ENCODE measurements at places on chromosomes 7 and 10.

DNA sequence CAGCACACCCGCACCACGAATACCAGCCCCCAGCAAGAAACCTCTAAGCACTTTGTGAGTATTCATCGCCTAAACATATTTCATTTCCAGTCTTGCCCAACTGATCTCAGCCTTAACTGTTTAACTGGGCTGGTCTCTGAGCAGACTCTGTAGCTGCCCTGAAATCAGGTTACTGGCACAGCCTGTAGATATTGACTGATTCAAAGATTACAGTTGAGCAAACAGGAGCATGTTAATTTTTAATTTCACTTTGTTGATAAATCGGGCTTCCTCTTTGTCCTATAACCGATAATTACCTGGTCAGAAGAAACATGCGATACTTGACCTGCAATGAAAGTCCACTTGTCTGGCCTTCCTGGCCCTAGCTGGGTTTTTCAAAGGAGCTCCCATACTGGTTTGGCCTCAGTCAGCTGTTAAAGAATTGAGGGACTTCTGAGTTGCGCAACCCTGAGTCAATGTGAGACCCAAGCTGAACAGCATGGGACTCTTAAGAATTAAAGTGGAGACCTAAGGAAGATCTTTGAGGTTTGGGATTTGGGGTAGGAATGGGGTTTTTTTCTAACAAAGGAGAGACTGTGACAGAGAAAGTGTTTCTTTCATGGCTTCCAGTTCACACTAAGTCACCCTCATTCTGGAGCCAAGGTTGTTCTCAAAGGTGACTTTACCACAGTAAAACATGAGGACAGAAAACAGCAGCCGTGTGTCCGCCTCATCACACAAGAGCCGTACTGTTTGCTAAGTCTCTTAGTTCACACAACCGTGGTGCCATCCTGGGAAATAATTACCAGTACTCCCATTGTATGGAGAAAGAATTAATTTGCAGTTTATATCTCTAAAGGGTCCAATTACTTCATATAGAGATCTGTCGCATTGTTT, 75.9 kb downstream of the PPP1R3C start:
- DNase-seq: no peak

GRCh38 chr10:24209432-24209771, 464 bp downstream of the KIAA1217 start:
- no peak for DNase-seq

GRCh38 chr10:31148951-31149350, 117.3 kb upstream of the ZNF438 start:
- no peak for DNase-seq

- no peak for DNase-seq
Measured at GRCh38 chr7:106220307-106220706, 64.5 kb downstream of the NAMPT start.

DNA sequence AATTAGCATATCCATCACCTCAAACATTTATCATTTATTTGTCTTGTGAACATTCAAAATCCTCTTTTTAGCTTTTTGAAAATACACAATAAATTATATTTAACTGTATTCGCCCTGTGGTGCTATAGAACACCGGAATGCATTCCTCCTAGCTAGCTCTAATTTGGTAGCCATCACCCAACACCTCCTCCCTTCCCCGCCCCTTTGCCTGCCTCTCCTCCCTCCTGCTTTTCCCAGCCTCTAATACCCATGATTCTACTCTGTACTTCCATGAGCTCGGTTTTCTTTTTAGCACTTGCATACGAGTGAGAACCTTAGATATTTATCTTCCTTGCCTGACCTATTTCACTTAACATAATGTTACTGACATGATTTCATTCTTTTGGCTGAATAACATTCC, 80.1 kb downstream of the ANKRD26 start:
- DNase-seq: no peak

- no peak for DNase-seq
Measured at GRCh38 chr10:25758041-25758457, 176.0 kb upstream of the MYO3A start.

GRCh38 chr7:123060446-123060845, 64.9 kb upstream of the TAS2R16 start:
- DNase-seq: no peak

- DNase-seq: no peak
Measured at GRCh38 chr10:11057994-11058393, 40.3 kb downstream of the CELF2 start.

DNA sequence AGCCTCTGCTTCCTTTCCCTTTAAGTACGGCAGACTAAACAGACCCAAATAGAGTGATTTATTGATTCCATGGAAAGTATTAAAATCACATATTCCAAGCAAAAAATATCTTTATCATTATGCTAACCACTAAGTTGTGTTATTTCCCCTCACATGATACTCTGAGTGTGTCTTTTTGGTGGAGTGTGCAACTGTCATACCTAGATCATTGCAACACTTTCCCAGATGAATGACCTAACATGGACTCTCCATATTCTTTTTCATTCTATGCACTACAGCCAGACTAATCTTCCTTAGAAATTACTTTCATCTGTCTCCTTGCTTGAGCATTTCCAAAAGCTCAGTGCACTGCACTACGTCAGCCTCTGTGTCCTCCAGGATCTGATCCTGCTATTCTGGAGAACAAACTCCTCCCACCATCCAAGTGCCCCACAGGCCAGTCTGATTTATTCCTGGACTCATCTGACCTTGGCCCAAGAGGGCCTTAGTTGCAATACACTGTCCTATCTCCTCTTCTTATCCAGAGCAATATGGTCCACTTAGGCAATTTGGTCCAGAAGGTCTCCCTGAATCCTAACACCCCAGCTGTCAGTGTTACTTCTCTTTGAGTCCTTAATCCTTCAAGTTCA, 263.3 kb upstream of the KLF6 start:
- no peak for DNase-seq

- DNase-seq: no peak
Measured at GRCh38 chr7:105990727-105991453, 27.8 kb downstream of the CDHR3 start.

DNA sequence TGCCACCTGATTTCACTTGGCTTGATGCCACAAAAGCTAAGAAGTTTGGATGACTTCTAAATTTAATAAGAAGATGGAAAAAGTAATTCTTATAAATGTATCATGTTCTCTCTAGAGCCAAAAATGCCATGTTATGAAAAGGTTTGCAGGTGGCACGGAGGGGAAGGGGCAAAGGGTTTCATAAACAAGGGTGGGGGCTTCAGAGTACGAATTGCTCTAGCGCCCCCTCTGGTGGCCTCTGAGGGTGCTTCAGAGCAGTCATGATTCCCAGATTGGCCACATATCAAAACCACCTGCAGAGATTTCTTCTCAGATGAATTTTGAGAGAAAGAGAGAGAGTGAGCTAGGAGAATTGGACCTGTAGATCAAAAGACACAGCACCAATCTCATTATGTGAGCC, 208.6 kb upstream of the YAE1 start:
- no peak for DNase-seq

- no peak for DNase-seq
Measured at GRCh38 chr7:97971120-97971989, 18.6 kb downstream of the OCM2 start.

DNA sequence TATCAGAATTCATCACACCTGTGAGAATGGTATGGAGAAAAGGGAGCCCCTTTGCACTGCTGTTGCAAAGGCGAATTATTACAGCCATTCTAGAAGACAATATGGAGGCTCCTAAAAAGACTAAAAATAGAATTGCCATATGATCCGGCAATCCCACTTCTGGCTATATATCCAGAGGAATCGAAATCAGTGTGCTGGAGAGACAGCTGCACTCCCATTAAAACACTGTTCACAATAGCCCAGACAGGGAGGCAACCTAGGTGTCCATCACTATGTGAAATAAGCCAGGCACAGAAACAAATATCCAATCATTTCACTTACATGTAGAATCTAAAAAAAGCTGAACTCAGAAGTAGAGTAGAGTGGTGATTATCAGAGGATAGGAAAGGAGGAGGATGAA, 26.0 kb upstream of the GJD4 start:
- DNase-seq: no peak

- no peak for DNase-seq
Measured at GRCh38 chr7:114508086-114508485, 93.5 kb downstream of the FOXP2 start.

- DNase-seq: no peak
Measured at GRCh38 chr10:50219646-50220045, 31.7 kb downstream of the ASAH2 start.

DNA sequence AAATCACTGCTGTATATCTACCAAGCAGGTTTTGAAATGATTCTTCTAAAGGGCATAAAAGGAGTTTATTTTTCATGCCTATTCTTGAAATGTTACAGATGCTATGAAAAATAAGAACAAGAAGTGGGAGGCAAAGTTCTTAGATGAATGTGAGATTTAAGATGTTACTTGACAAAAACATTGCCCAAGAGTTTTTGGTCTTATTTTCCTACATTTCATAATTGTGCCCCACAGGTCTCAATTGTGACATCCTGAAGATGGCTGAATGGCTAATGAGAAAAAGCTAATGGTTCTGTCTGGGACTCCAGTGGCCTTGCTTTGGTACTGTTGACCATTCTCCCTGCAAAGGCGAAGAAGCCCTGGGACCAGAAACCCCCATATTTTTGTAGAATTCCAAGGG, 43.0 kb upstream of the IFRD1 start:
- DNase-seq: no peak

DNA sequence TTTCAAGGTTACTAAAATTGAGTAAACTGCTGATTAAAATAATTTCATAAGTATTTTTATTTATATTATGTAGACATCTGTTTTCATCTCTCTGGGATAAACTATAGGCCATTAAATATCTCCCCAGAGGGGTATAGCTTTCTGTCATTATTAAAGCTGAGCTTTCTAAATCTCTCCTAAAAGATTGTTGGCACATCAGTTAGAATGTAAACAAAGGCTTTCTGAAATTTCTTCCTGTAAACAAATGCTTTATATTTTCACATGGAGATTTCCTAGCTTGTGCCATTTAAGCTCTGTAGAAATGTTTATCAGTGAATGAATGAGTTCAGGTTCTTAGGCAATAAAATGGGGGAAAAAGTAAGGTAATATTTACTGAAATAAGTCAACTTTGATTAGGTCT, 35.7 kb downstream of the PPP1R9A start:
- DNase-seq: no peak

- no peak for DNase-seq
Measured at GRCh38 chr7:75798770-75799169, 14.8 kb downstream of the CCL24 start.

- no peak for DNase-seq
Measured at GRCh38 chr7:71601851-71602250, 469.9 kb downstream of the GALNT17 start.

GRCh38 chr10:73839276-73839966, 28.0 kb upstream of the NDST2 start:
- DNase-seq: no peak

DNA sequence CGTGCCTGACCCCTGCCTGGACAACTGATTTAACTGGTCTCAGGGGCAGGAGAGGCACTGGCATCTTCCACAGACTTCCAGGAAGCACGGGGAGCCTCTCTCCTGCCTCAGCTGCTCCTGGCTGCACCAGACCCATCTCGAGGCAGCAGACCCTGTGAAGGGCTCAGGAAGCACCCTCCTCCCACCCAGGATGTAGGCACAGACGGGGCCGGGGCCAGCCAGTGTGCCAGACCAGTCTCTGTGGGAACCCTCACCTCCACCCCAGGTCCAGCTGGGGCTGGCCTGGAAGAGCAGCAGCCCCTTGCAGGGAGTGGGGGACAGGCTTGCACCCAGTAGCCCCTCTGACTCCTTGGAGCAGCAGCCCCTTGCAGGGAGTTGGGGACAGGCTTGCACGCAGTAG, 56.3 kb downstream of the RASGEF1A start:
- no peak for DNase-seq

DNA sequence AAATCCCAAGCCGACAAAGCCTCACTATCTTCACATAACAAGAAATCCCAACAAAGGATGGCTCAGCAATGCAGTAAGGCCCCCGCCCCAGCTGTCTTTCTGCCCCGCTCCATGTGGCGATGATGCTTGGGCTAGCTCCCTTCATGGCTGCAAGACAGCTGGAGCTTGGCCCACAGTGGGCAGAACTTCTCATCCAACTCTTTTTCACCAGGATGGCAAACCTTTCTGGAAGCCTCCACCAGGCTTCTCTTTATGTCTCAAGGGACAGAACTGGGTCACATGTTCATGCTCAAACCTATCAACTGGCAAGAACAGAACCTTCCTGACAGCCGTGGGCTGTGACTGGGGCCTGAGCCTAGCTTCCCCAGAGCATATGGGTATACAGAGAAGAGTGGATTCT, 260.5 kb upstream of the MKLN1 start:
- DNase-seq: no peak

- no peak for DNase-seq
Measured at GRCh38 chr10:12687996-12688395, 313.5 kb downstream of the CCDC3 start.

GRCh38 chr10:93999401-93999851, 5.7 kb downstream of the PLCE1 start:
- no peak for DNase-seq

DNA sequence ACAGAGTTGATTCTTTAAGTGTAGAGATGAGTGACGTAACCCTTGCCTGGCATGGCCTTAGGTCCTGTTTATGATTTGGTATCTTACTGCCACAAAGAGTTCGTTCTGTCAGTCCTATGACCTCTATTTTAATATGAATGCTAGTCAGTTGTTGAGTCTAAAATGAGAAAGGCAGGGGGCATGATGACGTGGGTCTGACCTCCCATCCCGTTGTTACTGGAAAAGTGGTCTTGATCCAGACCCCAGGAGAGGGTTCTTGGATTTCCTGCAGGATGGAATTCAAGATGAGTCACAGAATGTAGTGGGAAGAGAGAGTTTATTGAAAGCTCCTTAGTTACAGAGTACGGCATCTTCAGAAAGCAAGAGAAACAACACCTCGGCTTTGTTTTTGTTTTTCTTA, 317.0 kb upstream of the COBL start:
- no peak for DNase-seq

GRCh38 chr10:1858048-1858447, 120.7 kb upstream of the ADARB2 start:
- no peak for DNase-seq

GRCh38 chr10:101062232-101063049, 652 bp downstream of the KAZALD1 start:
- DNase-seq: peak; percentile 28
